Pulmonary artery endothelial cell (primary cell): ENCODE measurements at places on chromosomes 13 and 19. TPM values are rescaled to one million over a fixed set of nuclear protein-coding genes. Genes with fewer than 3 reads are reported as not detected.

- no peak for DNase-seq
Observed at GRCh38 chr19:42376177-42376555, 13.9 kb downstream of the CNFN start.

GRCh38 chr19:32464279-32464678 lies 58.7 kb downstream of the DPY19L3 start:
- no peak for DNase-seq

GRCh38 chr19:38278751-38279150 lies 14.4 kb downstream of the SPINT2 start:
- no peak for DNase-seq

DNA sequence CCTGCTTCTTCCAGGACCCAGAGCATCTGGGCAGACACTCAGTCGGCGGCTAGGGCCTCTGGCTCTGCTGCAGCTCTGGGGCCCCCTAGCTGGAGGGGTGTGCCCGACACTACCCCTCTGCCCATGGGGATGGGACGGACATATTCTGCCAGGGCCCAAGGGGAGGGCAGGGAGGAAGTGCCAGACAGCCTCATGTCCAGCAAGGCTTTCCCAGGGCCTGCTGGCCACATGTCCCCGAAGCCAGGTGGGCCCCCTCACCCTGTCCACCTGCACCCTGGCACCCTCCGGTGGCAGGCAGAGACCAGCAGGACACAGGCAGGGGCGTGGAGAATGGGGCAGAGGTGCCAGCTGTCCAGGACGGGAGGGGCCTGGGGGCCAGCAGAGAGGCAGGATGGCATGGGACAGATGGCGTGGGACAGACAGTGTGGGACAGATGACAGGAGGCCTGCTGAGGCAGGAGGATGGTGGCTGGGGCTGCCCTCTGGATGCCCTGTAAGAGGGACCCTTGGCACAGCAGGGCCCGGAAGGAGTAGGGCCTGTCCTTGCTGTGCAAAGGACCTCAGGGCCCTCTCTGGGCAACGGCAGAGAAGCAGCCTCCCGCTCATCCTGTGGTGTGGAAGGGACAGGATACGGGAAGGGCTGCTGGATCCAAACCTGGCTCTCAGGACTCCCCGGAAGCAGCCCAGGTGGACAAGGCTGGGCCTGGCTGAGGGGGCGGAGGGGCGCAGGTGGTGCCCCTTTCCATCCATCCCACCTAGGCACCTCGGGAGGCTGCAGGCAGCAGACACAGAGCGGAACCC lies 29.1 kb downstream of the CEBPG start:
- no peak for DNase-seq

- DNase-seq: no peak
Observed at GRCh38 chr13:94537740-94538630, 58.0 kb downstream of the TGDS start.

GRCh38 chr13:50082426-50083281 lies 67.4 kb downstream of the KCNRG start:
- no peak for DNase-seq

- no peak for DNase-seq
Observed at GRCh38 chr13:89584058-89584620, 1763.3 kb upstream of the MIR17HG start.

DNA sequence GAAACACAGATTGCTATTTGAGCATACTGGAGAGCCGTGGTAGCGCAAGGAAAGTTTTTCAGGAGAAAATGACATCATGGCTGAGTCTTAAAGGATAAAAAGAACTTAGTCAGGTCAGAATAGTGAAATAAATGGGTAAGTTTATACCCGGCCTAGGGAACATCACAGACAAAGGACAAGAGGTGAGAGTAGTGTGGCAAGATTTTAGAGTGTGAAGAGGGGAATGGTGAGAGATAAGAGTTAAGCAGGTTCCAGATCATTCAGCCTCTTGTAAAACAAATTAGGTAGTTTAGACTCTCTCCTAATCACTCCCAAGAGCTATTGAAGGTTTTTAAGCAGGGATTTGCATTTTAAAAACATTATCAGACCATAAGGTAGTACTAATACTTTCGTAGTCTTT lies 116.0 kb upstream of the MAB21L1 start:
- no peak for DNase-seq

Gene CYP2F1
- total RNA-seq: not detected in 2 replicates

Gene CEACAM1
- 0.26 and 0.46 TPM in 2 replicates for total RNA-seq

Gene LPAR2
- total RNA-seq: 0.33 and 0.53 TPM in 2 replicates

Gene TMEM255B
- total RNA-seq: 19.1 and 37.3 TPM in 2 replicates

Gene ANKRD24
- total RNA-seq: 0.07 and 0.28 TPM in 2 replicates

Gene NLRP4
- not detected in 2 replicates for total RNA-seq

Gene TLE6
- total RNA-seq: 1.9 and 3.4 TPM in 2 replicates
